ENCODE measurements at places on chromosomes 2 and 18. TPM values are rescaled to one million over a fixed set of nuclear protein-coding genes. Genes with fewer than 3 reads are reported as not detected.

TMEM198 gene
- total RNA-seq, result 1.8 TPM

- DNase-seq, result no peak
These were observed 22.5 kb upstream of the ACYP2 start for GRCh38 chr2:54092940-54093339.

DNA sequence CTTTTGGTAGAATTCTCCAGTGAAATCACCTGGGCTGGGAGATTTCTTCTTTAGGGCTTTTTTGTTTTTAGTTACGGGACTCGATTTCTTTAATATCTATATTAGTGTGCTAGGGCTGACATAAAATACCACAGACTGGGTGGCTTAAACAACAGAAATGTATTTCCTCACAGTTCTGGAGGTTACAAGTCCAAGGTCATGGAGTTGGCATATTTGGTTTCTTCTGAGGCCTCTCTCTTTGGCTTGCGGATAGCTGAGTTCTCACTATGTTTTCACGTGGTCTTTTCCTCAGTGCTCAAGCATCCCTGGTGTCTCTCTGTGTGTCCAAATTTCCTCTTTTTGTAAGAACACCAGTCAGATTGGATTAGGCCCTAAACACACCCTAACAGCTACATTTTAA lies 208.5 kb upstream of the DTNA start:
- DNase-seq, result no peak

- DNase-seq, result no peak
These were observed 188.2 kb downstream of the MTX2 start for GRCh38 chr2:176457481-176457880.

DNA sequence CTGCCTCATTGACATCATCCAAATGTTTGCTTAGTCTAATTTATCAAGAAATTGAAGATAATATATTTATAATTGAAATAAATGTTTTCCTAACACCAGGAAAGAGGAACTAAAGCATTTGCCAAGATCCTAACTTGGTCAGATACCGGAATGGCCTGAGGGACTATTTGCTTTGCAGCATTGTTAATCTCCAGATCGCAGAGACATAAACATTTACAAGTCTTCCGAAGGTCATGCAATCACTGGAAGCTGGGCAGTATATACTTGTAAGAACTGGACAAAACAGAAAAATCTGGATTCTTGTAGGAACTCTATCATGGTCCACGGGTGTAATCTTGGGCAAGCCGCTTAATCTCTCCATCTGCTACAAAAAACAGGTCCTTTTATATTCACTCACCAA lies 42.2 kb downstream of the CYBRD1 start:
- no peak for DNase-seq

GRCh38 chr2:31150120-31150670 lies 12.0 kb upstream of the GALNT14 start:
- no peak for DNase-seq

GRCh38 chr2:239600650-239601049 lies 199.8 kb upstream of the HDAC4 start:
- DNase-seq, result no peak

DNA sequence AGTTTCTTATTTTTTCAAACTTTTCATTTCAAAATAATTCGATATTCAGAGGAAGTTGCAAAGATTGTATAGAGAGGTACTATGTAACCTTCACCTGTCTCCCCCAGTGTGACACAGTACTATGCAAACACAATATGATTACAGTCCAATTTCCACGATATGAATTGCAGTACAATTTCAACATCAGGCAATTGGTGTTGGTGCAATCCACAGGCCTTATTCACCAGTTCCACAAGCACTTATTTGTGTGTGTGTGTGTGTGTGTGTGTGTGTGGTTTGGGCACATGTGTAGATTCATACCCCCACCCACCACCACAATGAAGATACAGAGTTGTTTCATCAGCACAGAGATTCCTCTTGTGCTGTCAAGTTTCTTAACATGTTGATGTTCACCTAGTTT lies 69.7 kb upstream of the ARL4C start:
- DNase-seq, result no peak

GRCh38 chr2:191316246-191316994 lies 71.2 kb downstream of the MYO1B start:
- no peak for DNase-seq

GRCh38 chr2:152647552-152647951 lies 69.7 kb downstream of the PRPF40A start:
- no peak for DNase-seq

PHOSPHO2 gene
- 16.2 TPM for total RNA-seq

DNA sequence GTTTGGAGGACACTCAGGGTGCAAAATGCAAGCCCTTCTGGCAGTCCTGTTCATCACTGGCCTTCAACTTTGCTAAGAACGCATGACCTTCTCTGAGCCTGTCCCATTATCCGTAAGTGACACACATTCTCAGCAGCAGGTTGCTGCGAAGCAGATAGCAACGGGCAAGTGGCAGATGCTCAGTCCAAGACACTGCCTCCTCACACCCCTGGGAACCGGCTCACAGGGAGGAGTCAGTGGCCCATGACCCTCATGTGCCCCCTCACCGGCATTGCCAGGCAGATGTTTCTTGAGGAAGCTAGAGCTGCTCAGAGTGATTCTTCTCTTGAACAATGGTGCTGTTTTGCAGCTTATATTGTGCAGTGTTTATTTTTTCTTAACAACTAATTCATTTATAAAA lies 737.2 kb upstream of the HS6ST1 start:
- DNase-seq, result no peak

- no peak for DNase-seq
These were observed 36.0 kb downstream of the MRPL33 start for GRCh38 chr2:27807476-27807875.

FAM98A gene
- total RNA-seq, result 31.8 TPM

CHRNG gene
- total RNA-seq, result not detected

RTKN gene
- total RNA-seq, result 49.9 TPM

GALNT13 gene
- 0.44 TPM for total RNA-seq

GRCh38 chr18:26812462-26812861 lies 53.0 kb downstream of the AQP4 start:
- DNase-seq, result no peak

DNA sequence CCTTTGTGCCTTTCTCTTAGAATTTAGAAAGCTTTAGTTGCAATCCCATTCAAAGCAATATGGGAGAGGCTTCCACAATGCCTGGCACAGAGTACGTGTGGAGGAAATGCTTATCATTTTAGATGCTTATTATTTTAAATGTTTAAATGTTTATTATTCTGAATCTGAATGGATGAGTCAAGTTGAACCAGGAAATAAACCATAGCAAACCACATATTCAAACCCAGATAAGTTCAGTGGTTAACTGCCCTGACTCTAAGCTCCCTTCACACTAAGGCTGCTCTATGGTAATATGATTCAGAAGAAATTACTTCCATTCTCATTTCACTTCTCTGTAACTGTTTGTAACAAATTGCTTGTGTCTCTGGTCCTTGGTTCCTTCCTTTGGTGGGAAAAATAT lies 5.2 kb upstream of the PPP4R1 start:
- no peak for DNase-seq

- DNase-seq, result no peak
These were observed 117.7 kb upstream of the RAB6C start for GRCh38 chr2:129861666-129862288.

PLEKHB2 gene
- total RNA-seq, result 75.4 TPM

GRCh38 chr18:49694402-49694801 lies 118.9 kb downstream of the ACAA2 start:
- no peak for DNase-seq

DNA sequence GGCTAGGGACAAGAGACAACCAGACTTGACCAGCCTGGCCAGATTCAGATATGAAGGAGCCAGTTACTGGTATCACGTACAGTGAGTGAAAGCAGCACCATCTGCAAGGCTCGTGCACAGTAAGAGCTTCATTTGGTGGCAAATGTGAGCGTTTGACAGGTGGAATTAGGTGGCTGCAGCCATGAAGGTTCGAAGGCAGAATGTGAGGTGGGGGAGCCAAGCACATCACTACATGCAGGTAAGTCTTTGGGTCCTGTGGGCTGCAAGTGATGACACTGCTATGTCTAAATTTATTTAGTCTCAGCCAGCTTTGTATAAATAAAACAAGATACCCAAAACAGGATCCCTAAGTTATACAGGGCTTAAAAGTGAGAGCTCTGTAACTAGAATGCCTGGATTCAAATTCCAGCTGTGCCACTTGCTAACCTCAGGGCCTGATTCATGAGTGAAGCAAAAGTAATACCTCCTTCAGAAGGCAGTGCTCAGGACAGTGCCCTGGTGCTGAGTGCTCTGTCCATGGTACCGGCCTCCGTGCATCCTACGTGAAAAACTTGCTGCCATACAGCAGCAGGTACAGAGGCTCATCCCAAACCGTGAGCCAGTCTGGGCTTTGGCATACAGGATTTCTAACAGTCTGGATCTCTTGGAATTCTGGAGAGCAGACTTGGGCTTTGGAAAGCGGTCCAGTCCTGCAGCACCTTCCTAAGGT lies 18.6 kb downstream of the DDX18 start:
- DNase-seq, result no peak

GAREM2 gene
- 1.4 TPM for total RNA-seq

DNA sequence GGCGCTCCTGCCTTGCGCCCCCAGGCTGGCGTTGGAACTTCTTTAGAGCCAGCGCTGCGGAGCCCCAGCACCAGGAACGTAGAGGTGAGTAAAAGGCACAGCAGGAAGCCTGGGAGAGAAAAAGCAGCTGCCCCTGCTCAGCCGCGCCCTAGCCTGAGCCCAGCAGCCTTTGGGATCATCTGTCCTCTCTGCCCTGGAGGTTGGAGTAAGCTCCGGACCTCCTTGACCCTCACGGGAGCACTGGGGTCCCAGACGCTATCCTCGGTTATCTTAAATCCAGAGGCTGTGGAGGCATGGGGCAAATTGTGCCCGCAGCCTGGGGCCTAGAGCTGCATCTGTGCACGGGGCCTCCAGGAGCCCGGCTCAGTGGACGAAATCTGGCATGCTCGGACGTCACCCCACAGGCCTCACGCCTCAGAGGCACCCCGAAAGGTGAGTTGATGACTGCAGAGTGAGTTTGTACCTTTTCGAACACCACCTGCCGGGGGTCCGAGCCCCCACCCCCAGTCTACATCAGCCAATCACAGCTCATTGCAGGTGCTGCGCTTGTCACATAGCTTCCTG lies 1.6 kb upstream of the SLC66A2 start:
- peak; percentile 18 for DNase-seq

DNA sequence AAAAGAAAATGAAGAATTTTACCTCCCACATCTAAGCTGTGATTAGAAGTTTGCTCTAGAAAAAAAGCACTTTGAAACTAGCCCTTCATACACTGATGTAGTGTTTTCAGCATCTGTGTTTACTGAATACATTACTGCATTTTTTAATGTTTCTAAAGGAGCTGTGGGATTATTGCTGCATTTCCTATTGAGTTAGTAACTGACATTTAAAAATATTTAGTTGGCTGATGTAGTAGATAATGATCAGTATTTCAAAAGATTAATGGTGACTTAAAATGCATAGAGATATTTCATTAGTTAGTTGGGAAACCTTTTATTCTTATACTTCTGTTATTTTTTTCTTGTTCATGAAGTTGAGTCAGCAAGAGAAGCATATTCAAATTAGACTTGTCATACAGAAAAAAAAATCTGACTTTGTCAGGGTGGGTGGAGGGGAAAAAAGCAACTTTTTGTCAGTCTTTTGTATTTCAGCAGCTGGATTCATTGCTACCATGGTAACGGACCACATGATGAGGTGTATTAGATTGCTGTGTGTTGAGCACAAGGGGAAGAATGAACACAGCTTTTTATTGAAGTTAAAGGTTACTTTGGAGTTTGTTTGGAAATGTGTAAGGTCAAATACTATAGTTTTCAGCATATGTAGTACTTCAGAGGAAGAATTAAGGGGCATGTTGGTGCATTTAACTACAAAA lies at the start of gene DTNA:
Gene DTNA, plus strand, starts transcription at position 549 of the 692 bp plus-strand sequence. CDS start 45,679 bp downstream, outside the sequence.
- no peak for DNase-seq

DNA sequence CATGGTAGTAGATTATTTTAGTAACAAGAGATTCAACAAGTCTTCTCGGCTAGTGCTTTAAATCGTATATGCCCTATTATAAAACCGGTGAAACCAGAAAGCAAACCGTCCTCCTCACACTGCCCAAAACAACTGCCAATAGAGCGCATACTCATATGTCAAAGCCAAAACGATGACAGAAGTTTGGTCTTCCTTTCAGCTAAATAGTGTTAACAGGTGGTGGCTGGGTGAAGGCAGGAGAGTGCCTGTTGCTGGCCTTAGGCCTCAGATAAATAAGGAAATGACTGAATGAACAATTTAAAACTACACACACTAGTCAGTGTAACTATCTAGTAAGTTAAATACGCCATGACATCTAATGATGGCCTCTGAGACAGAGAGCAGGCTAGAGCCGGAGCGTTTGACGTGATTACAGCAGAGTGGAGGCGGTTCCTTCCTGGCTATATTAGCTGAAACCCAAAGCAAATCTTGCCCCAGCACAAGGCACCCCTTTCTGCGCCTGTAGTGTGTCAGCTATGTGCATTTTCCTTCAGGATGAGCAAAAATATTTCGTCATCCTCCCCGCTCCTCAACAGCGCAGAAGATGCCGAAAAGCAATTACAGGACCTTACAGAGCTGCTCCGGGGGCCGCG lies 1.6 kb downstream of the LONRF2 start:
- no peak for DNase-seq

CD207 gene
- total RNA-seq, result 0.88 TPM

CD8B2 gene
- 0.29 TPM for total RNA-seq

- no peak for DNase-seq
These were observed 151.4 kb downstream of the HNMT start for GRCh38 chr2:138115666-138116065.

GRCh38 chr2:37590119-37590571 lies 81.3 kb downstream of the CDC42EP3 start:
- no peak for DNase-seq

DNA sequence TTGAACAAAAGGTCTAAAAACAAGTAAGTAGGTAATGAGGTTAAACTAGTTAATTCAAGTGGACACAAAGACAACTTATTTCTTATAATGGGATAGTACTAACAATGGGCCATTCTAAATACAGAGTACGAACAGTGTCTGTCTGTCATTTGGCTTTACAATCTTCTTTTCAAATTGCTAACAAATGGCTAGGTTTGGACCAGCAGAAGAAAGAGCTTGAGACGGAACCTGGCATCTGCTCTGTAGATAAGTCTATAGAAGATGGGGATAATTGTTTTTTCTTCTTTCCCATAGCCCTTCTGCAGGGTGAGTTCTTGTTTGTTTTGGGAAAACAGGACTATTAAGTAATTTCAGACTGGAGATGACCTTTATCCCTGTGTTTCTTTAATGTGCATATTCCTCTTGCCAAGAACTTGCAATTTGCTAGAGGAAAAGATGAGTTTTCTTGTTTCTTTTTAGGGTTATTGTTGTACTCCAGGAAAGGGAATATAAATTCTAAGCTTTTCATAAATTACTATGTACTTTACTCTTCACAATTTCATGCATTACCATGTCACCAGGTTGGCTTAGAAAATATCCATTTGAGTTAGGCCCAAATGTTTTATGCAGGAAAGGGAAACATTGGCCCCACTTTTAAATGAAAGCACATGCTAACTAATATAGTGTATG lies 500.5 kb upstream of the SYT4 start:
- no peak for DNase-seq

DNA sequence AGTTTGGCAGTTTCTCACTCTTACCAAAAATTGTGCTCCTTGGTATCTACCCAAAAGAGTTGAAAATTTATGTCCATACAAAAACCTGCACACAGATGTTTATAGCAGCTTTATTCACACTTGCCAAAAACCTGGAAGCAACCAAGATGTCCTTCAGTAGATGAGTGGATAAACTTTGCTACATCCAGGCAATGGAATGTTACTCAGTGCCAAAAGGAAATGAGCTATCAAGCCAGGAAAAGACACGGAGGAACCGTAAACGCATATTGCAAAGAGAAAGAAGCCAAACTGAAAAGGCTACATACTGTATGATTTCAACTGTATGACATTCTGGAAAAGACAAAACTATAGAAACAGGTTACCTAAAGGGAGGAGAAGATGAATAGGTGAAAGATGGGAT lies 36.1 kb downstream of the TMEM163 start:
- DNase-seq, result no peak

PIKFYVE gene
- total RNA-seq, result 33.8 TPM

GRCh38 chr2:205582366-205582765 lies 99.9 kb upstream of the NRP2 start:
- DNase-seq, result no peak

All from breast epithelium (tissue), 4 donors.